Prostate gland (tissue), 2 donors: ENCODE measurements at places on chromosomes 5 and 9. TPM values are rescaled to one million over a fixed set of nuclear protein-coding genes. Genes with fewer than 3 reads are reported as not detected.

GRCh38 chr5:180785794-180786221 lies 16.8 kb downstream of the MGAT1 start:
- peak; percentile 74 for DNase-seq

DNA sequence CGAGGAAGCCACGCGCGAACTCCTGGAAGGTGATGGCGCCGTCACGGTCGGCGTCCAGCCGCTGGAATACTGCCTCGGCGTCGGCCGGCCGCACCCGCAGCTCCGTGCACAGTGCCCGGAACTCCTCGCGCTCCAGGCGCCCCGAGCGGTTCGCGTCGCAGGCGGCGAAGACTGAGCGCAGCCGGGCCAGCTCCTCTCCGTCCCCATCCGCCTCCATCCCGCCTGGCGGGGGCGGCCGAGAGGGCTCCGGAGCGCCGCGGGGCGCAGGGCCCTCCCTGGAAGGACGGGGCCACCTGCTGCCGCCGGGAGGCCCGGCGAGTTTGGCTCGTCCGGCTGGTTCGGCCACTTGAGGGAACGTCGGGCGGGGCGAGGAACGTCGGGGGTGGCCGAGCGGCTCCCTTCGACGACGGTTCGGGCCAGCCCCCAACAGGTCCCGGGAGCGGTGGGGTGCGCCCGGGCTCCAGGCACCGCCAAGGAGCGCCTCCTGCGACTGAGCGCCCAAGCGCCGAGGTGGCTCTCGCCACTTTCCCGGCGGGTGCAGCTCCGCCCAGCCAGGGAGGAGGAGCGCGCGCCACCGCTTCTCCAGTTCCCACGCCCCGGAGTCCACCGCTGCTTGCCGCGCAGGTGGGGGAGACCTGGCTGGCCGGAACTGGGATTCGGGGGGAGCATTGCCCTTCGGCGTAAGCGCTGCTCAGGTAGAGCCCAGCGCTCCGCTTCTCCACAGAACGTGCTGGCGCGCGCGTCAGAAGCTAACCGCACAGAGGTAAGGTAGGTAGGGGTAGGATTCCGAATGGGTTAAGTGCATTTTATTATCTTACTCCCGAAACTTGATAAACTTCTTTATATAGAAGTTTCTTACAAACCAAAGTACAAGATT lies at the start of gene RASEF:
RASEF (minus strand) TSS at position 492 of the 877 bp plus-strand sequence; CDS start at position 217, 275 bp downstream.
- DNase-seq = peak; percentile 70

The IL13 gene
- total RNA-seq = not detected

- no peak for DNase-seq
Measured at GRCh38 chr5:146005723-146006122, 69.3 kb downstream of the SH3RF2 start.

DNA sequence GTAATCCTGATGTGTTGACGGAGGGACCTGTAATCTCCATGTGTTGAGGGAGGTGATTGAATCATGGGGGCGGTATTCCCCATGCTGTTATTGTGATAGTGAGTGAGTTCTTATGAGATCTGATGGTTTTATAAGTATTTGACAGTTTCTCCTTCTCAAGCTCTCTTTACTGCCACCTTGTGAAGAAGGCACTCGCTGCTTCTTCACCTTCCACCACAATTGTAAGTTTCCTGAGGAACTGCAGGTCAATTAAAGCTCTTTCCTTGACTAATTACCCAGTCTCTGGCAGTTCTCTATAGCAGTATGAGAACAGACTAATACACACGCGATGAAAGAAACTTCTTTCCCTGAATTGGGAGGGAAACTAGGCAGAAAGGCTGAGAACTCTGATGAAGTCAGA lies 141.1 kb upstream of the RAD23B start:
- DNase-seq = no peak

- peak; percentile 83 for DNase-seq
Measured at GRCh38 chr5:15009420-15009819, 137.8 kb upstream of the ANKH start.

The ITGA2 gene
- total RNA-seq = 21.5 TPM

The LTC4S gene
- 7.8 TPM for total RNA-seq

DNA sequence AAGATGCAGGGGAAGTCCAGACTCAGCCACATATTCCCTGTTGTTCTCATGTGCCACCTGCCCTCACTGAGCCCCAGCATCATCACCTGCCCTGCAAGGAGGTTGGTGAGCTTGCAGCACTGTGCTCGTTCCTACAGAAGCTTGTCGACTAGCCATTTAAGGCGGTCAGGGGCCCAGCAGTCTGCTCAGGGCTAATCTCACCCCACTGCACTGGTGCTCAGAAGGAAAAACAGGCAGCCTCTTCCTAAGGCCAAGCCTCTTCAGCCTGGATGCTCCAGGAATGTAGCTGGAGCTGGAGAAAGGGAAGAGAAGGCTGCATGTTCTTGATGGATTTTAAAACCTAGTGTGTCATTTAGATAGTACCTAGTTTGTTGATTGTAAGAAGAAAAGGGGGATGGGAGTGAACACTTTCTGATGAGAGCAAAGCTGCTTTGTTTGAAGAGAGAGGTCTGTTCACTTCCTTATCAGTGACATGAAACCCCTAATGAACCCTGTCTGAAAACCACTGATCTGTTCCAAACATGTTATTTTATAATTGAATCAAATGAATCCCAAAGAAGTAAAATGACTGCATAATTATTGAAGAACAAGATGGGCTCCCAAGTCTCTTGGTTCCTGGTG lies 10.6 kb upstream of the ASPN start:
- no peak for DNase-seq

DNA sequence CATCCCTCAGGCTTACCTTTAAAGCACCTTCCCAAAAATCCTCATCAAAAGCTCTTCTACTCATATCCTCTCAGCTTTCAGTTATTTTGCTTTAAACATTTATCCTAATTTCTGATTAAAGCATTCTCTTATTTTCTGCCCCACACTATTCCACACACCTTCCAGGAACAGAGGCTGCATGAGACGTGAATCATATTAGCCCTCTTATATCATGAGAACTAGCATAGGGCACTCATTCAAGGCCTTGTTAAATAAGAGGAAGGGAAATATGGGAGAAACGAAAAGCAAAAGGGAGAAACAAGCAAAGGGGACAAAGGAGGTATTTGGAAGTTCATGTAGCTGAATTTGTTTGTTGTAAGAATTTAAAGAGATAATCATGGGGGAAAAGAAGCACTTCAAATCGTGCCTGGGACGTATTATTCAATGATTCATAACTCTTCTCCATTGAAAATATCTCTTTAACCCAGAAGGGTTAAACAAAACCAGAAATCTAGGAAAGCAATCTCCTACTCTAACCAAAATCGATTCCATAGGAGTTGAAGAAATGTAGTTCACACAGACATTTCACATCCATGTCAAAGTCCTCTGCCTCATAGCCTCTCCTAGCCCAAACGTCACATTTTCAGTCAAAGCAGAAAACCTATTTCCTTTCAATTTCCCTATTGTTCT lies 4.1 kb downstream of the ALDH1A1 start:
- DNase-seq = no peak

GRCh38 chr9:133101356-133102189 lies 19.5 kb downstream of the RALGDS start:
- DNase-seq = no peak

The STARD4 gene
- 13.4 TPM for total RNA-seq

GRCh38 chr5:10332301-10332700 lies 21.2 kb upstream of the MARCHF6 start:
- no peak for DNase-seq

GRCh38 chr5:6260846-6261245 lies 117.5 kb downstream of the MED10 start:
- no peak for DNase-seq

GRCh38 chr9:426264-426663 lies 211.6 kb downstream of the DOCK8 start:
- no peak for DNase-seq

The SLC46A2 gene
- total RNA-seq = not detected

DNA sequence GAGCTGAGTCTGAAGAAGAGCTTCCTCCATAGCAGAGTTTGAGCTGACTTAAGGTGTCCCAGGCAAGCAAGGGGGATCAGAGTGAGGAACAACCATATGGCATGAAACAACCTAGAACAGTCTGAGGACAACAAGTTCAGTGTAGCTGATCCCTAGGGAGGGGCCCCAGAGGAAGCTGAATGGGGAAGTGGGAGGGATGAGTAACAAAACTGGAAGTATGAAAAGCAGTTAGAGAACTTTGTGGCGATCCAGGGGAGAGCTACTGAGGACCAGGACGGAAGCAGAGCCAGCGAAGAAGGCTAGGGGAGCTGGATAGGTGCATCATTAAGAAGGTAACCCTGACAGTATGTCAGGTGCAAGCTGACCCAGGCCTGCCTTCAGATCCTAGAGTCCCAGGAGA lies 580.8 kb downstream of the BNC2 start:
- DNase-seq = no peak

DNA sequence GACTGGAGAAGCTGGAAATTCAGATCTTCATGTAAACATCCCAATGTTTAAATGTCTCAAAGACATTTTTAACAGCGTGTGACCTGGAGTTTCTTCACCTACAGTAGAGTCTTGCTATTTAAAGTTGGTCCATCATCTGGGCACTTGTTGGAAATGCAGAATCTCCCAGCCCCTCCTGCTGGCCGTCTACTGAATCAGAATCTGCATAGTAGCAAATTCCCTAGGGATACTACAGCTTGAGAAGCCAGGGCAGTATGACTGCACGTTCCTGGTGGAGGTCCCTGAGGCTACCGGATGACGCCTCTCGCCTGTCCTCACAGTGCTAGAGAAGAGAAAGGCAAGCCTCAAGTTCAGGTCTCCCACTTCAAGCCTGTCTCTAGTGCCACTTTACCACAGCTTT lies 15.7 kb downstream of the SAP30L start:
- no peak for DNase-seq

The FAM114A2 gene
- 24.2 TPM for total RNA-seq

The CHSY3 gene
- 2.0 TPM for total RNA-seq

DNA sequence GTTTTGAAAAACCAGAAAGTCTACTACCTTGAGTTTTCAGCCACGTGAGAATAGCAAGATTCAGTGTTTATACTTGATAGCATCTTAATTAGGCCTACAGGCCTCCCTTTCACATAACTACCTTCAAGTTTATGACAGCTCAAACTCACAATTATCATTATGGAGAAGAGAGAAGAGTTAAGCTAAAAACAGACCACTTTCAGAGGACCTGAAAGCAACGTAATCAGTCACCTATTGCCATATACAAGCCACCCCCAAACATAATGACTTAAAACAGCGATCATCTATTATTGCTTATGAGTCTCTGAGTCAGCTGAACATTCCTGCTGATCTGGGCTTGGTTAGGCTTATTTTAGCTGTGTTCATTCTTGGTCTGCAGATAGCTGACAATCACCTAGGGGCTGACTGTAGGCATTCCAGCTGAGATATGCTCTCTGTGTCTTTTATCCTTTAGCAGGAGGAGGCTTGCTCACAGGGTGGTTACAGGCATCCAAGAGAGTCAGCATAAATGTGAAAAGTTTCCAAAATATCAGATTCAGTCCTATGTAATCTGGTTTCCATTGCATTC lies 130.9 kb downstream of the COX7C start:
- no peak for DNase-seq

The NPDC1 gene
- 427 TPM for total RNA-seq

GRCh38 chr5:134462761-134463160 lies 51.1 kb upstream of the CDKN2AIPNL start:
- DNase-seq = no peak

GRCh38 chr9:22008717-22009505 lies at the start of gene CDKN2B:
Gene CDKN2B (minus strand): TSS chr9:22009305. CDS start chr9:22008953, 352 bp downstream.
- peak; percentile 94 for DNase-seq
